Activated T-helper 1 cell treated with anti-CD3 and anti-CD28 coated beads, Interleukin-2, amount 50 U/mL, for 16 hours (primary cell): ENCODE measurements at places on chromosomes 5 and 9.

- DNase-seq, result no peak
Observed at GRCh38 chr9:129005336-129005997, 22.7 kb downstream of the SH3GLB2 start.

GRCh38 chr5:83583859-83584258 lies 112.3 kb downstream of the VCAN start:
- no peak for DNase-seq

- DNase-seq, result no peak
Observed at GRCh38 chr9:91359083-91359482, 2.6 kb downstream of the AUH start.

- DNase-seq, result no peak
Observed at GRCh38 chr9:86135371-86135770, 36.0 kb upstream of the GOLM1 start.

- no peak for DNase-seq
Observed at GRCh38 chr5:121199216-121199999, 652.3 kb upstream of the FTMT start.

GRCh38 chr5:92939428-92939827 lies 641.6 kb downstream of the NR2F1-AS1 start:
- DNase-seq, result no peak

GRCh38 chr5:171846323-171846722 lies 60.7 kb downstream of the SMIM23 start:
- DNase-seq, result no peak
